ENCODE measurements at places on chromosomes 11 and 22.

DNA sequence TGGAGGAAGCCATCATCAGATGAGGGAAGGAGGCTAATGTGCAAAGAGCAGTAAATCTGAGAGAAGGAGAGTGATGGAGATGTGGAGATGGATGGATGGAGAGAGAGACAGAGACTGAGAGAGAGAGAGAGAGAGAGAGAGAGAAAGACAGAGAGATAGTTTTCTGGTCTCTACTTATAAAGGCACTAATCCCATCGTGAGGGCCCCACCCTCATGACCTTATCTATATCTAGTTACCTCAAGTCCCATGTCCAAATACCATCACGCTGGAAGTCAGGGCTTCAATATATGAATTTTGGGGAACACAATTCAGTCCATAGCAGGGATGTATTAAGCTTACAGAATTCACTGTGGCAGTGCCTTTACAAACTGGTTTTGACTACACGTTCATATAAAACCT lies 21.2 kb upstream of the ELF5 start:
- DNase-seq = no peak

GRCh38 chr11:17978553-17979287 lies 34.1 kb downstream of the SERGEF start:
- no peak for DNase-seq

DNA sequence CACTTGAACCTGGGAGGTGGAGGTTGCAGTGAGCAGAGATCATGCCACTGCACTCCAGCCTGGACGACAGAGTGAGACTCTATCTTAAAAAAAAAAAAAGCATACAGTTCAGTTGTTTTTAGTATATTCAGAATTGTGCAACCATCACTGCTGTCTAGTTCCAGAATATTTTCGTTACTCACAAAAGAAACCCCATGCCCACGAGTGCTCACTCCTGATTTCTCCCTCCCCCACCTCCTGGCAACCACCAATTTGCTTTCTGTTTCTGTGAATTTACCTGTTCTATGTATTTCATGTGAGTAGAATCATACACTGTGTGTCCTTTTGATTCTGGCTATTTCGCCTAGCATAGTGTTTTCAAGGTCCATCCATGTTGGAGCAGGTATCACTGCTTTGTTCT lies 24.8 kb downstream of the PTPRJ start:
- no peak for DNase-seq

DNA sequence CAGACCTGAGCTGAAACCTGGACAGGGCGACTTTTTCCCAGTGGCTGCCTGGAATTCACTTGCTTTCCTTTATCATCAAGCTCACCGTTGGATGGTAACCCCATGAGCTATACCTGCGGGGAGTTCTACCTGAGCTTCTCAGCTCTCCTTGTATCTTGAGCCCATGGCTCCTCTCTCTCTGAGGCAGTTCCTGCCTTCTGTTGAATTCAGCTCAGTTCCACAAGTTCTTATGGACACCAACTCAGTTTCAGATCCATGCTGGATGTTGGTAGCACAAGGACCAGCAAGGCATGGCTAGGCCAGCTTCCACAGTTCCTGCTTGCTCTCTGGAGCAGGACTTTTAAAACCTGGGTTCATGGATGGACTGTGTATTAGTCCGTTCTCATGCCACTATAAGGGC lies 58.3 kb upstream of the AMPD3 start:
- DNase-seq = no peak

- no peak for DNase-seq
Observed at GRCh38 chr11:121417055-121417551, 35.0 kb upstream of the SORL1 start.

GRCh38 chr11:95891423-95892170 lies 32.3 kb downstream of the MTMR2 start:
- DNase-seq = no peak

DNA sequence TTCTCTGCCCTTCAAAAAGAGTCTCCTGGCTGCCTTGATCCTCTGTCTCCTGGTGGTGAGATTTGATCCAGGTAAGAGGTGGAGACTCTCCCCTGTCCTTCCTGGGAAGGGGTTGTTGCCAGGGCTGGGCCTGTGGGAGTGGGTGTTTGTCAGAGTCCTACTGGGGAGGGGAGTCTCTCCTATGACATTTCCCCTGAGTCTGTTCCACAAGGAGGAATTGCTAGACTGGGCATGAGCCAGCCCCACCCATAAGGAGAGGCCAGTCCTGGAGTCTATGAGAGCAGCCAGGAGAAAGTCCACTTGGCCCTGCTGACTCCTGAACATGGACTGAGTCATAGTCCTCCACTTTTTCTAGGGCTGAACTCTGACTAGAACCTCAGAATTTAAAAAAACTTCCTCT lies 7.4 kb downstream of the PEX26 start:
- DNase-seq = no peak

DNA sequence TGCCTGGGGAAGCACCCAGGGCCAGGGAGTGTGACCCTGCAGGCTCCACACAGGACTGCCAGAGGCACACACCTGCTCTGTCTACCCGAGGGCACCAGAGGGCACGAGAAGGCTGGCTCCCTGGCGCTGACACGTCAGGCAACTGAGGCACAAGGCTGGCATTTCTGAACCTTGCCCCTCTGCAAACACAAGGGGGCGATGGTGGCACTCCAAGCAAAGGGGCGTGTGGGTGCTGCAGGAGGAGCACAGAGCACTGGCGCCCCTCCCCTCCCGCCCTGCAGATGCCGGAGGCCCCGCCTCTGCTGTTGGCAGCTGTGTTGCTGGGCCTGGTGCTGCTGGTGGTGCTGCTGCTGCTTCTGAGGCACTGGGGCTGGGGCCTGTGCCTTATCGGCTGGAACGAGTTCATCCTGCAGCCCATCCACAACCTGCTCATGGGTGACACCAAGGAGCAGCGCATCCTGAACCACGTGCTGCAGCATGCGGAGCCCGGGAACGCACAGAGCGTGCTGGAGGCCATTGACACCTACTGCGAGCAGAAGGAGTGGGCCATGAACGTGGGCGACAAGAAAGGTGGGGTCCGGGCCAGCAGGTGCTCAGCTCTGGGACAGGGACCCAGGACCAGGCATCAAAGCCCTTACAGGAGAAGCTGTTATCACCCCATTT lies 20.8 kb upstream of the TXNRD2 start:
- DNase-seq = no peak

- no peak for DNase-seq
Observed at GRCh38 chr11:70859180-70859579, 393.2 kb downstream of the SHANK2 start.

GRCh38 chr11:73596547-73596946 lies 1.4 kb downstream of the FAM168A start:
- DNase-seq = no peak

DNA sequence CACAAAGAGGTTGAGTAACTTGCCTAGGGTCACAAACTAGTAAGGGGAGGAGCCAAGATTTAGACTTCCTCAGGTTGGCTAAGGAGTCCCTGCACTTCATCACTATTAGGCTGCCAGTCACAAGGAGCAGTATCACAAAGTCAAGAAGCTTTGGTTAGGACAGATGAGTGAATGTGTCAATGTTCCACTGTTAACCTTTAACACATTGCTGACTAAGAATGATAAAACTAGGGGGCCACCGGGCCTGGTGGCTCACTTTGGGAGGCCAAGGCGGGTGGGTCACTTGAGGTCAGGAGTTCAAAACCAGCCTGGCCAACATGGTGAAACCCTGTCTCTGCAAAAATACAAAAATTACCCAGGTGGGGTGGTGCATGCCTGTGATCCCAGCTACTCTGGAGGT lies 32.0 kb downstream of the TMEM123 start:
- DNase-seq = no peak

GRCh38 chr22:33353502-33353901 lies 295.3 kb upstream of the SYN3 start:
- DNase-seq = no peak

GRCh38 chr22:41341012-41341411 lies 39.7 kb downstream of the ZC3H7B start:
- DNase-seq = no peak

DNA sequence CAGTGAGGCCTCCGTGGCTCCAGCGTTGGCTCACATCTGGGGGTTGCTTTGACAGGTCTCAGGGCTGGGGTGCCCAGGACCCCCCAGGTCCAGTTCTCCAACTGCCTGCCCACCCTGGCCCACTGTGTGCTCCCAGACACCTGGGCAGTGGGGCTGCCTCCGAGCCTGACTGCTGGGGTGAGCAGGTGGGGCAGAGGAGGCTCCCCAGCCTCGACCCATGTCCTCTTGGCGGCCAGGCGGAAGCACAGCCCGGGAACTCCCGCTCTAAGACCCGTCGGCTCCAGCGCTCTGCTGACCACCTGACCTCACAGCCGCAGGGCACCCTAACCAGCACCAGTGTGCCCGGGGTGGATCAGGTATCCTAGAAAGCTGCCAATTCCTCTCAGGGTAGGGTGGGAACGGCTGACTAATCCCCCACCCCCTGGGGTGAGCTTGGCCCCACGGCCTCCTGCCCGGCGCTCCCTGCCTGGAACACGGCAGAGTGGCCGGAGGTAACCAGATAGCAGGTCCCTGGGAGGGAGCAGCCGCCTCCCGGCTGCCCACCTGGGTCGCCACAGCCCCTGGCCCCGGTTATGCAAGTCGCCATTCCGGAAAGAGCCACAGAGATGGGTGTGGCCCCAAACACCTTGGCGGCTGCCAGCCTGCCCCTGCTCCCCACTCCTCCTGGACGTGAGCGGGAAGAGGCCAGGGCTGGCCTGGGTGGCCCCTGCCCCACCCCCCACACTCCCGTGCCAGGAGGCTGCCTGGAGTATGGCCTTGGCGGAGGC lies 19.2 kb upstream of the MUC5B start:
- no peak for DNase-seq

DNA sequence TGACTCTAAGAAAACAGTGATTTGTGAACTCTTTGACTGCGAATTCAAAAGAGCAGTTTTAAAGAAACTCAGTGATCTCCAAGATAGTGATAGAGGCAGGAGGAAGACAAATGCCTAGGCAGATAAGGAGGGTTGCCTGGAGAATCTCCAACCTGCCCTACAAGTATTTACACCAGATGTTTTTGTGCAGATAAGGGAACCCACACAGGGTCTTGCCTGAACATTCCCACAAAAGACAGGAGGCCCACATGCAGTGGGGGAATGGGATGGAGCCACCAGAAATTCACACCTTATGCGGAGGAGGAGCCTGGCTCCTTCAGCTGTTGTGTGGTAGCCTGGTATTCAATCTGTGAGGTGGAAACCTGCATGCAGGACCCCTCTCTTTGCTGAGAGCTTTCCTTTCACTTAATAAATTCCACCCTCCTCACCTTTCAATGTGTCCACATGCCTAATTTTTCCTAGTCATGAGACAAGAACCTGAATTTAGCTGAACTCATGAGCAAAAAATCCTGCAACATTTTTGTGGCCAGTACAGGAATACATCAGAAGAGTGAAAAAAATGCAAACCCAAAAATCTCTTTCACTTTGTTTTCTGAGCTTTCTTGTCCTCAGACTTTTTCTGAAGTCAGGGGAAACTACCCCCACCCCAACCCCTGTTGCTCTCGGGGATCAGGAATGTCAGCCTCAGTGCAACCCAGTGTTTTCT lies 8.1 kb upstream of the GLYAT start:
- DNase-seq = no peak

GRCh38 chr11:102932678-102933077 lies 22.9 kb downstream of the MMP13 start:
- no peak for DNase-seq

- no peak for DNase-seq
Observed at GRCh38 chr11:119691701-119692539, 37.1 kb downstream of the NECTIN1 start.

GRCh38 chr22:50660306-50660705 lies 12.3 kb upstream of the SHANK3 start:
- no peak for DNase-seq

DNA sequence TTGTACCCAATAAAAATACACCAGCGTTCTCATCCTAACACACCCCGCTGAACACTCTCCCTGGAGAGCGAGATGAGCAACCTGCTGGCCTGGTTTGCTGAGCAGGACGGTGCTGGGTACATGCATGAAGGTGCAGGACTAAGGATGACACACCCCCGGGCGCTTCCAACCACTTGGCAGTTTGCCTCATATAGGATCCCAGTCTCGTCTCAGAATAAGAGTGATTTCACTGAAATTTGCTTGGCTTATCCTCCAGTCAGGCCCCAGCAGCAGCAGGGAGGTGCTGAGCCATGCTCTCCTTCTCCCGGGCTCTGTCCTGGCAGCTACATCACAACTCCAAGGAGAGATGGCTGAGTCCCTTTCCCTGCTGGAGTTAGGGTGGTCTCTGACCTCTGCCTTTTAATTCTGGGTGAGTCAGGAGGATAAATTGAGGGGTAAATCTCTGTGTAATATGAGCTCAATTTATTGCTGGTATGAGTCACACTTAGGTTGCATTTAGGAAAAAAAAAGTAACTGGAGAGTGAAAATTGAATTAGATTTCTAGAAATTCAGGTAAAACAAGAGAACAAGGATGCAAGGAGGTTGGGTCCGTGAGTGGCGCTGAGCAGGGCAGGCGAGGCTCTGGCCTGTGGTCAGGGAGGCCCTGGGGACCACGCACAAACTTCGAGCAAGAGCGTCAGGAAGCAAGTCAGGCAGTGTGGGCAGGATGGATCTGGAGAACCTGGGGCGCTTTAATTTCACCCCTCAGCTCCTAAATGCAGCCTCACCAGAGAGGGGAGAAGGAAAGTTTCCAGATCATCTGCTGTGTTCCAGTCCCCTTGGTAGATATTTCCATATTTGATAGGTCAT lies 974.0 kb downstream of the TBC1D22A start:
- no peak for DNase-seq

GRCh38 chr11:34940026-34940677 lies 23.7 kb downstream of the PDHX start:
- no peak for DNase-seq

- no peak for DNase-seq
Observed at GRCh38 chr22:47221840-47222615, 459.6 kb downstream of the TBC1D22A start.

DNA sequence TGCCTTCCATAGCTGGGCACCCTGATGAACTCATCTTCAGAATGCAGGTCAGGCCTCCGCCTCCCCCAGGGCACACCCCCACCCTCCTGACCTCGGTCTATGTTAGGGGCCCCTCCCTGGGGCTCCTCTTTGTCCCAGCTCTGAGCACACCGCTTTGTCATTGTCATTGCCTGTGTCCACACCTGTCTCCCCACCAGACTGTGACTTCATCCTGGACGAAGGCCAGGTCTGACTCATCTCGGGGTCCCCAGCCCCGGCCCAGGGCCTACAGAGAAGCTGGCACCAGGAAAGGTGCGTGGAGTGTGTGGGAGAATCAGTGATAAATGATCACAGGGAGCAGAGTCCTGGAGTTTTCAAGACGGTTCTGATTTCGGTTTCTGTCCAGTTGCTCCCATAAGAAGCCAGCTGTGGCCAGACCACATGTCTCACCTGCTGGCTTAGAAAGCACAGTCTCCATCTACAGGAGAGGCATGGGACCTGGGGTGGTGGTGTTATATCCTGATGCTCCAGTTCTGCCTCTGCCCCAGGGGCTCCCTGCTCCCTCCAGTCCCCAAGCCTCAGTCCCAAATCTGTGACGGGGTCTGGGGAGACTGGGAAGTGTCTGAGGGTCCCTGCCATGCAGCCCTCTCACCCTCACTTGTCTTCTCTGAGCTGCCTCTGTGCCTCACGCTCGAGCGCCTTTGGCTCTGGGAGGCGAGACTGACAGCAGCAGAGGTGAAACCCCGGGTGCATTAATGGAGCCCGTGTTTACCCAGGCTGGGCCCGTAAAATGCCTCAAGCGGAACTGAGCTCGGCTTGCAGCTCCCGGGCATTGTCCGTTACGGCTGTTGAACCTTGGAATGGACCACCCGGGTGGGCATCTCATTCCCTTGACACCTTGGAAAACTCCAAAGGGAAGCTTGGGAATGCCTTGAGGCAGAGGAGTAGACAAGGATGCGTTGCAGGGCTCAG lies 85.5 kb upstream of the WNT11 start:
- no peak for DNase-seq

- DNase-seq = no peak
Observed at GRCh38 chr11:6895010-6895409, 2.7 kb upstream of the OR2D2 start.

Measured in stimulated activated CD8-positive, alpha-beta memory T cell treated with anti-CD3 and anti-CD28 coated beads, Interleukin-15, amount 100 ng/mL, for 24 hours (primary cell).